ENCODE measurements at places on chromosomes 11 and 22.

GRCh38 chr22:29690476-29690875 lies 29.3 kb upstream of the CABP7 start:
- peak; percentile 18 for DNase-seq

- DNase-seq, result no peak
These were observed 43.6 kb upstream of the HORMAD2 start for GRCh38 chr22:30036656-30037055.

GRCh38 chr11:62559204-62559603 lies 12.6 kb upstream of the AHNAK start:
- no peak for DNase-seq

- no peak for DNase-seq
These were observed 57.6 kb downstream of the NRXN2 start for GRCh38 chr11:64665411-64665821.

GRCh38 chr22:25362215-25362882 lies 142.9 kb downstream of the CRYBB2 start:
- peak; percentile 17 for DNase-seq

- DNase-seq, result peak; percentile 4
These were observed 1162.1 kb downstream of the DLG2 start for GRCh38 chr11:84465040-84465439.

DNA sequence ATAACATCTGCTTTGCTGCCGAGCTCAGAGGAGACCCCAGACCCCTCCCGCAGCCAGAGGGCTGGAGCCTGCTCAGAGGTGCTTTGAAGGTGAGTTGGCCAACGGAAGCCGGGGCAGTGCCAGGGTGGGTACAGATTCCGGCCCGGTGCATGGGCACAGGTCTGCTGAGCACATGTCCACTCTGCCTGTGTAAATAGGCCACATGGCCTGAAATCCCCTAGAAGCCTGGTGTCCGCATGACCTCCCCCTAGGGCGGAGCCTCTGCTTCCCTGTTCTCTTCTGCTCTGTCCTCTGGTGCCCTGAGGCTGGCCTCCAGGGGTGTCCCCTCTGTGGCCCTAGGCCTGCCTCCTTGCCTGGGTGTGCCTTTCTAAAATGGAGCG lies 19.6 kb upstream of the TXNRD2 start:
- no peak for DNase-seq

GRCh38 chr11:57158180-57158579 lies 23.6 kb upstream of the LRRC55 start:
- DNase-seq, result no peak

GRCh38 chr22:33640900-33641299 lies 279.4 kb downstream of the LARGE1 start:
- DNase-seq, result no peak

DNA sequence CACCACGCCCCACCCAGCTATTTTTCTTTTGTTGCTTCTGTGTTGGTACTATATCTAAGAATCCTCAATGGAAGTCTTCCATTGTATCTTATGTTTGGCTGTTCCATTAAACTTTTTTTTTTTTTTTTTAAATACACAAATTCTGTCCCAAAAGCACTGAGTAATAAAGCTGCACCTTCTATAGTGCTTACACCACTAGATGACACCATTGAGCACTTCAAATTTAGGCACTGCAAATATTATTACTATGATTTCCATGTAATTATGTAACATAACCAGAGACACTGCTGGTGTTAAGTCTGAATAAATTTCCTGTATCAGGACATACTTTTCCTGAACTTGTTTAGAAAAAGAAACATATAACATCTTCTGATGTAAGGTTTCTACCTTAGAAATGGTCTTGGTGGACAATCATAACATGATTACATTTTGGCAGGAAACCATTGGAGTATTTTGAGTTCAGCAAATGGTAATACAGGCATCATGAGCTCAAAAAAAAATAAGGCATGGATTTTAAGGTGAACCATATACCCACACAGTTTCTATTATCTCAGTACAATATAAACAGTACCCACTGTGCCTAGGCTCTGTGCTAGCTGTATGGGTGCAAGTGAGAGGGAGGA lies 110.5 kb downstream of the ATG16L2 start:
- DNase-seq, result peak; percentile 30

DNA sequence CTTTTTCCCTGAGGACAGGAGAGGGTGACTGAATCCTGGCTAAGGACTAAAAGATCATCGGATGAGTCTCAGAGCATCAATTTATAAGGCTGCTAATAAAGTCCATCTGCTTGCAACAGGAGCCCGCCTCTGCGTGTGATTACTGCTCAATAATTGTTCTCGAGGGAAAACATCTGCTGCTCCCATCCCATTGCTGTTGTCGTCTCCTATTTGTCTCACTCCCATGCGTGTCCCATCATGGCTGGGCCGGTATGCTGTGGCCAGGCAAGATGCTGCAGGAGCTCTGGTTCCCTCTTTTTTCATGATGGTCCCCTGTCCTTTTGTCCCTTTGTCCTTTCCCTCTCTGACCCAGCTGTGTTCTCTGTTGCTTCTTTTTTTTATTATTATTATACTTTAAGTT lies 121.2 kb downstream of the SPATA19 start:
- no peak for DNase-seq

- DNase-seq, result no peak
These were observed 25.2 kb upstream of the PLET1 start for GRCh38 chr11:112285841-112286311.

- DNase-seq, result no peak
These were observed 131.0 kb downstream of the FBXO7 start for GRCh38 chr22:32605576-32605975.

- no peak for DNase-seq
These were observed 103.5 kb downstream of the LDLRAD3 start for GRCh38 chr11:36047344-36047743.

DNA sequence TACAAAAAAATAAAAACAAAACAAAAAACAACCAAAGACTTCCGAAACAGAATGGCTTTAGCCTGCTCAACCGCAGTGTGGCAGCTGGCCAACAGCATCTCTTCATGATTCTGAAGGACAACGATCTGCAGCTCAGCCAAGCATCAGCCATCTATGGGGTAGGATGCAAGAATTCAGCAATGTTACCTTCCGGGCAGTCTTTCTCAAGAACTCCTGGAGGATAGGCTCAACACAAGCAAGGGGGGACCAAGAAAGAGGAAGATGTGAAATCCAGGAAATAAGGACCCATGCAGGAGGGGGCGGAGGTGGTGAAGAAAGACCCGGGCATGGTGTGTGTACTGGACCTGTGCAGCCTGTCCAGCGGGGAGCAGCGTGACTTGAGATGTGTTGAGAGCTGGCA lies 3.5 kb upstream of the TSPO start:
- DNase-seq, result no peak

- DNase-seq, result no peak
These were observed 17.3 kb downstream of the RPL27A start for GRCh38 chr11:8699903-8700302.

GRCh38 chr11:115168229-115168671 lies 336.0 kb downstream of the CADM1 start:
- no peak for DNase-seq

GRCh38 chr11:103624708-103625623 lies 411.5 kb upstream of the DDI1 start:
- DNase-seq, result peak; percentile 84
